ENCODE measurements at places on chromosomes 3 and 15.

- no peak for DNase-seq
Observed at GRCh38 chr3:192825216-192825615, 92.4 kb downstream of the MB21D2 start.

GRCh38 chr3:106826791-106827311 is 550.4 kb upstream of the CCDC54 start:
- DNase-seq, result no peak

GRCh38 chr3:107855710-107856109 is 235.1 kb downstream of the CD47 start:
- no peak for DNase-seq

DNA sequence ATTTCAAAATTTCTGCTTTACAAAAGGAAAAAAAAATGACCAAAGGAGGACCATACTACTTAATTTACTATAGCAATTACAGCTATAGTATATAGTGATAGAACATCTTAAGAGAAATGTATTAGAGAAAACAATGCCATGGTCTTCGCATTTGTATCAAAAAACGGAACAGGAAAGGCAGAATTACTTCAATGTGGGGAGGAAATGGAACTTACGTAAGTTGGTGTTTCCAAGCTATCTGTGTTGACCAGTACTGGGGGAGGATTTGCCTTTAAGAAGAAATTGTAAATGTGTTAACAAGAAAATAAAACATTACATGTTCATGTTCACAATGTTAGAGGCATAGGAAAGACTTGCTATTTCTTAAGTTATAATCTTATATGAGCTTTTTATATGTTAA is 119.9 kb upstream of the MELTF start:
- no peak for DNase-seq

DNA sequence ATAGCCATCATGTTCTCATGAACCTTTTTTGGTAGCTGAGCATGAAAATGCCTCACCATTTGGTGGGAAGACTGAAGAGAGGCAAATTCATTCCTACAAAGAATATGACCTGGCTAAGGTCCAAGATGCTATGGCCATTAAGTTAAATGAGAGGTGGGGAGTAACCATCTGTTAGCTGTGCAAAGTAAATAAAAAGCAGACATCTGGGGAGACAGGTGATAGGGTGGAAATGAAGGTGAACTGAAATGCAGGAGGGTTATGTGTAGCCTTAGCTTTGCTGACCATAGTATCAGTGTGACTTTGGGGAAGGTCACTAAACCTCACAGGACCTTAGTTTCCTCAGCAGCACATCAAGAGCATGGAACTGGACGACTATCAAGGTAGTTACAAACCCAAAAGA is 111.0 kb upstream of the STRIT1 start:
- DNase-seq, result no peak

GRCh38 chr3:43620831-43621655 is 768 bp downstream of the ANO10 start:
- no peak for DNase-seq

- DNase-seq, result no peak
Observed at GRCh38 chr15:63601026-63601703, 4.0 kb downstream of the FBXL22 start.

Data from esophagus squamous epithelium (tissue), 5 donors.